ENCODE measurements at places on chromosomes 5 and 9. TPM values are rescaled to one million over a fixed set of nuclear protein-coding genes. Genes with fewer than 3 reads are reported as not detected.

ARSK gene
- total RNA-seq, result 7.9 TPM

DNA sequence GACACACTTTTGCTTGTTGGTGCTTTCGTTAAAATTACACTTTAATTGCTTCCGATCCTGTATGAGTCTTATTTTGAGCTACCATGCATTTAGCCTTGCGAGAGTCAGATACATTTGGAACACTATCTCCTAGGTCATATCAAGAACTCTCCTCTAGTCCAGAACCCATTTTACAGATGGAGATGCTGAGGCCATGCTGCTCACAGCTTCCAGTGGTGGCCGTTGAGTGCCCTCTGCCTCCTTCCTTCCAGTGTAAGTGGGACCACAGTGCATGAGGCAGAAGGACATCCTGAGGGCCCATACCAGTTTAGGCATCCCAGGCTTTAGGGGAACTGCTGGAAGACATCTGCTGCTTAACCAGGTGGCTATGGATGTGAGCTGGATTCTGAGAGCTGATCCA is 6.9 kb downstream of the CCNI2 start:
- DNase-seq, result no peak

DNA sequence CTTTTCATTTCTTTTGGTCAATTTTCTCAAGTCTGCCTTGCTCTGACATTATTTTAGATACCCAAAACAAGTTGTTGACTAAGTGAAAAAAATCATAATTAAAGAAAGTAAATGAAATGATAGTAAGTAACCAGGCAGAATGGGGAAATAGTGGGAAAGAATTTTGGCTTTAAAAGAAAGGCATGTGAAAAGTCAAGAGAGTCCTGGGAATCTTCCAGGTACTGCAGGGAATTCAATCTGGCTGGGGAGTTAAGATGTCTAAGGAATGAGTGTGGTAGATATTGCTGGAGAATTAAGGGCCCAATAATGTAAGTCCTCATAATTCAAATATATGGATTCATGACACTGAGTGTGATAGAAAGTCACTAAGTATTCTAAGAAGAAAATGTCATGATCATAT is 123.1 kb upstream of the PAPPA start:
- DNase-seq, result no peak

- no peak for DNase-seq
These were observed 66.5 kb downstream of the ALDH1A1 start for GRCh38 chr9:72886386-72886785.

- DNase-seq, result no peak
These were observed 80.2 kb downstream of the PRKACG start for GRCh38 chr9:68933434-68934328.

- DNase-seq, result no peak
These were observed 68.4 kb downstream of the ENTREP1 start for GRCh38 chr9:69393425-69393824.
